ENCODE measurements at places on chromosomes 3 and 15.

- DNase-seq: no peak
Observed at GRCh38 chr3:46719044-46719565, 1.4 kb upstream of the PRSS50 start.

GRCh38 chr3:149010504-149010951 is 19.2 kb downstream of the GYG1 start:
- no peak for DNase-seq

DNA sequence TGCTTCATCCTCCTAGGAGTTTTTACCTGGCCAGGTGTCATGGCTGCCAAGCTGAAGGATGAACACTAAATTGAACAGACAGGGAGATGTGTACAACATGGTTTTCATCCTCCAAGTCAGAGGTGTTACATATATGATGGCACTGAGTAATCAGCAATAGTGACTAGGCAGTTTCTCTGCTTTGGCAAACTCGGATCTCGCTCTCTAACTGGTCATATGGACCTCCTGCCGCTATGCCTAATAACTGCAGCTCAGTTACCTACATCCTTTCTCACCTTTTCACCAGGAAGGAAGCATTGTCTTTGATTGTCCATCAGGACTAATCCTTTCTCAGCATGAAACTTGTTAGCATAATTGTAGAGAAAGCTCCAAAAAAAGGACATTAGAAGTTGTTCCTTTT is 175.9 kb upstream of the PLSCR5 start:
- no peak for DNase-seq

- DNase-seq: no peak
Observed at GRCh38 chr3:126109146-126109879, 25.4 kb upstream of the SLC41A3 start.

- no peak for DNase-seq
Observed at GRCh38 chr3:123499322-123499721, 50.4 kb upstream of the ADCY5 start.

DNA sequence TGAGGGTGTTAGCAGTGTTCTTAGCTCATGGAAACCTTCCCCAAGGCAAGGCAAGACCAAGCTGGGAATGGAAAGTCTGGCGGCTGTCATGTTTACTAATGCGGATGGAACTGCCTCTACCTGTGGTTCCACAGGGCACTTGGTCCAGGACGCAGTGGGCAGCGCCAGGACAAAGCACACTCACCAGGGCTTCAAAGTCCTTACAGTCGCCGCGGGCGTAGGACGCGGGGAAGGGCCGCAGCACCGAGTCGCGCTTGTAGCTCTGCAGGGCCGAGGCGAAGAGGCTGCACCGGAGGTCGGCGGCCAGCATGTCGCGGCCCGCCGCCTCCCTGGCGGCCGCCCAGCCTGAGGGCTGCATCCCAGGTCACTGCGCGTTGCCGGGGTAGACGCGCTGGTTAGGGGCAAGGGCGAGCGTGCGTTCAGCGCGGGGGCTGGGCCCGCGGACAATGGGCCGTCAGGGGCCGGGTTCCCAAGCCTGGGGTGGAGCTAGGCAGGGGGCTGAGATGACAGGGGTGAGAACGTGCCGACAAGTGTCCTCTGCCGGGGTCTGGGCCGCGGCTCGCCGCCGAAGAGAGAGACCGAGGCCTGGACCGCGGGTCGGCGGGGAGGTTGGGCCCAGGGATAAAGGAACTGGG is 497 bp downstream of the PARP16 start:
- peak; percentile 15 for DNase-seq

DNA sequence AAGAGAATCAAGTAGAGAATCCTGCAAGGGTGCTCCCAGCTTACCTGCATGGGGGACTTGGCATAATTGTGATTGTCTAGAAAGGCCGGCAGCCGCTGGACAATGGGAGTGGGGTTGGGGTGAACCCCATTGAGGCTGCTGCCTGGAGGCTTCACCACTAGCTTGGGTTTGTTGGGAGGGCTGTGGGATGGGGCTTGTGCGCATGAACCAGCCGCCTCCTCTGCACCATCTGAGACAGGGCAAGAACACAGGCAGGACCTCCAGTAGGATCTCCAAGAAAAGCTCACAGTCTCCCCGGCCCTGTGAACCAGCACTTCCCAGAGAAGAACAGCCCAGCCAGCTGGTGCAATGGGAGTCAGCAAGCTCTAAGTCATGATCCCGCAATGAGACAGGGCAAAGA is 39.8 kb downstream of the SEMA3G start:
- DNase-seq: no peak

- DNase-seq: no peak
Observed at GRCh38 chr3:12522721-12523120, 22.6 kb downstream of the MKRN2OS start.

DNA sequence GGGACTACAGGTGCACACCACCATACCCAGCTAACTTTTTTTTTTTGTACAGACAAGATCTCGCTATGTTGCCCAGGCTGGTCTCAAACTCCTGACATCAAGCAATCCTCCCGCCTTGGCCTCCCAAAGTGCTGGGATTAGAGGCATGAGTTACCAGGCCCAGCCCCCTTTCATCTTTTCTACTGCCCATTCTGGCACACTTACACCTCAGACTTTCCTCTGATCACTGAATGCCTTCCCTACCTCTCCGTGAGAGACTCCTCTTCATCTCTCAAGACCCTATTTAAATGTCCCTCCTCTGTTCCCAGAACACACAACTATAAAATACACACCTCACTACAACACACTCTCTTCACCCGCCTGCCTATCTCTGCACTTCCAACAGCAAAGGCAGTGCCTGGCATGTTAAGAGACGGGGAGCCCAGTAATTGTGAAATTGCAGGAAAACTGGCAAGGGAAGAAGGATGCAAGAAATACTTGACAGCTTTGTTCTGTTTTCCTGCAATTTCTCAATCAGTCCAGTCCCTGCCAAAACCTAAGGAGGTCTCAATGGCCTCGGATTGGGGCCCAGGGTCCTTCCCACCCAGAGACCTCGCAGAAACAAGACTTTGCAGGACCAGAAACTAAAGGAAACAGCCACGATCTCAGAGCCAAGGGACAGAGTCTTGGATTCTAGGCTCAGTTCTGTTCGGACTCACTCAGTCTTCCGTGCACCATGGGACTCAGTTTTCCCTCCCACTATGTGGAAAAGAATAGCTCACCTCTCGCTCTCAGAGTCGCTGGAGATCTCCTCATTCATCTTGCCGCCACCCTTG is 849 bp downstream of the RRP9 start:
- DNase-seq: no peak

- peak; percentile 42 for DNase-seq
Observed at GRCh38 chr15:81373775-81374395, at the start of gene TMC3. Gene TMC3, minus strand, starts transcription at chr15:81374213. Its CDS starts 136 bp downstream, at chr15:81374077.

DNA sequence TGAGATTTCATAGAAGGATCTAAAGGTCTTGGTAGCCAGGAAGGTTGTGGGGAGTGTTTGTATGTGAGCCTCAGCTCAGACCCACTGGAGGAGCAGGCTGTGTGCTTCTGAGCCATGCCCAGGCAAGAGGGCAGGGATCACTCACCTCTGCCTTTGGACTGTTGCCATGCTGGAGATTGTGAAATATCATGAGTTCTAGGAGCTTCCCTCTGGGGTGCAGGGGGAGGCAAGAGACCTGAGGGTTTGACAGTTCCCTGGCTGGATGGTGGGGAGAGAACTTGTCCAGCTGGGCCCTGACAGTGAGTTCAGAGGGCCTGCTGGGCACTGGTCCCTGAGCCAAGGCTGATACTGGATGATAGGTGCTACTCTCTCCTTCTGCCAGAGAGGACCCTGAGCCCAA is 6.0 kb downstream of the SLC6A1 start:
- DNase-seq: no peak

DNA sequence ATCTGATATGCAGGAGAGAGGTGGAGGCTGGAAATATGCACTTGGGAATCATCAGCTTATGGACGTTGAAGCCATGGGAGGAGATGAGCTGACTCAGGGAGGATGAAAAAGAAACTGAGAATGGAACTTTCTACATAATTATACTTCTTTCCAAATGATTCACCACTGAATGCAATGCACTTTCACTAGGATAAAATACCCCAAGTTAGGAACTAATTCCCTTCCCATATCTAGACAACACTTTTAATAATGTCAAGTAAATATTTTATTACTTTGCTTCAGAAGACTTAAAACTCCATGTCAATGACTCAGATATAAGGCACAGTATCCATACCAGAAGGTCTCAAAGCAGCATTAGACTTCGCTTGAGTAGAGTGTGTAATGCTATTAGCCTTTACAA is 24.2 kb downstream of the NPTN start:
- no peak for DNase-seq

- DNase-seq: no peak
Observed at GRCh38 chr3:13715167-13715954, 164.5 kb downstream of the WNT7A start.

DNA sequence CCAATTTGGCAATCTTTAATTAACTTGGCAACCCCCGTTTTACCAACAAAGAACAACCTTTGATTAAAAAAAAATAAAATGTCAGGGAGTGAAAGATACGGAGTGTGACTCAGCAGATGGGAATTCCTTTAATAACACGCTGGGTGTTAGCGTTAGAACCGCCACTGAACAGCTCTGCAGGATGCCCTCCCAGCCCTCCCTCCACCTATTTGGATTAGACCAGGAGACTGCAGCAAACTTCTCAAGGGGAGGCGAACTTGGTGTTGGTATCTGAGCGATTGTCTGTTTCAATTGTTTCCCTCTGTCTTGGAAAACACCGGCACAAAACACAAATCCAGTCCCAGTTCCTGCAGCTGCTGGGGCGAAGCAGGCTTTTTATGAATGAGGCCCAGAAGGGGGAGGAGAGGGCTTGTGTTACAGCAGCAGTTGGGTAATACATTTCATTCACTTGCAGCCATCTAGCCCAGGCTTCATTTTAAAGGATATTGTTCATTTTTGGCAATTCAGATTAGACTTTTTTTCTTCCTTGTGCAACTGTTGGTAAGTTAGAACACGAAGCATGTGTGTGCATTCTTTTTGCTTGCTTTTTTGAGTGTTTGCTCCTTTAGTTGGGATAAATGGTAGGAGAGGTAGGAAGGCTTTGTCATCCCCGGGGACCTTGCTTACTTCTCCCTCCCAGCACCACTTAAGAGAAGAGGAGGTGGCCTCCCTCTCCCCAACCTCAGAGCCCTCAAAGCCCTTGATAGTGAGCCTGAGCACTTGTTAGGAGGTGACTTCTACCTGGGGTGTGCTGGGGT is 152.3 kb downstream of the IGF1R start:
- DNase-seq: peak; percentile 84

DNA sequence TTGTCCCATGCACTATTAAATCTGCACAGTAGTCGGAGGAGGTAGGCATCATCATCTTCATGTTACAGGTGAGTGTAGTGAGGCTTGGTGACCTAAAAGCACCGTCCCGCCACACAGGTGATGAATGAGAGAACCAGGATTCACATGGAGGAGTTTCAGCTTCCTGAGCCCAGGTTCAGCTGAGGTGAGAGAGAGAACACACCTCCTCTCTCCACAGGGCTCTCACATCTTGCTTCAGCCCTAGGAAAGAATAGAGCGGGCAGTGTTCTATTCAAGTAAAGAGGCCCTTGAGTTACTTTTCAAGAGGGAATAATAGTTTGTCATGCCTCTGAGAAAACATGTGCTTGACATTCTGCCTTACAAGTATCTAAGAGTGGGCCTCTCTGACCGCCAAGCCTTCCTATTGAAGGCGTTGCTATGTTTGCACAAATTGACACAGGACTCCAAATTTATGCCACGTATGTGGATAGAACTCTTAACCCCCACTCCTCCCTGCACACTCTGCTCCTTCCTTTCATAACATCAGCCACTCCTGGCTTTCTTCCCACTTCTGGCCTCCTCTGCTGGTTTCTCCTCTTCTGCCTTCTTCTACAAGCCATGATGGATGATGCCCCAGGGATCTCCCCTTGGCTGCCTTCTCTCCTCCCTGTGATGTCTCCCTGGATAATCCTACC is 138.3 kb upstream of the ABHD17C start:
- DNase-seq: no peak

DNA sequence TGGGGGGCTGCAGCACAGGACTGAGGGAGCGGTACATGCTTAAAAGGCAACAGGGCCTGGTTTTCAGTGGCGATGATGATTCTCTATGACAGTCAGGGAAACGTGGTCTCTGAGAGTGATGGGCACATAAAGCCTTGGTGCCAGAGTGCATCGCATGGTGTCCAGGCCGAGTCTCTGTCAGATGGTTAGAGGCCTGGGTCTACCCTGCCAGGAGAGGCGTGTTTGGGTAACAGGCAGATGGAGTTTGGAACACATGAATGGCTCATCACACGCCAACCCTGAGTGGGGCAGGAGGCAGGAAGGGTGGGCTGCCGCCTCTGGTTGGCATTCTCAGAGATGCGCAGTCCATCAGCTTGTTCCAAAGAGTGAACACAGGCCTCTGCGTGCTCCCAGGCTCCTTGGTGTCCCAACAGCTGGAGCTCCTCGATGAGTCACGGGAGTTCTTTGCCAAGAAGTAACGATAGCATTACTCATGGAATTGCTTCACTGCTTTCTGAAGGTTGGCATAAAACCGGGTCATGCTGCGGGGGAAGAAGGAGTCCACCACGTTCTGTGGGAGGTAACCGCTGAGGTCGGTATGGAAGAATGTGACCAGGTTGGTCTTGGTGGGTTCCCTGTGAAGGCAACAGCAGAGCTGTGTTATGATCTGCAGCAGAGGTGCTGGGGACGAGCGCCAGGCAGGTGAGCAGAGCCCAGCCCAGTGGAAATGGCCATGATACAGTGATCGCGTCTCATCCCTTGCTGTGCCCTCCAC is 11.0 kb downstream of the STARD5 start:
- peak; percentile 99 for DNase-seq

DNA sequence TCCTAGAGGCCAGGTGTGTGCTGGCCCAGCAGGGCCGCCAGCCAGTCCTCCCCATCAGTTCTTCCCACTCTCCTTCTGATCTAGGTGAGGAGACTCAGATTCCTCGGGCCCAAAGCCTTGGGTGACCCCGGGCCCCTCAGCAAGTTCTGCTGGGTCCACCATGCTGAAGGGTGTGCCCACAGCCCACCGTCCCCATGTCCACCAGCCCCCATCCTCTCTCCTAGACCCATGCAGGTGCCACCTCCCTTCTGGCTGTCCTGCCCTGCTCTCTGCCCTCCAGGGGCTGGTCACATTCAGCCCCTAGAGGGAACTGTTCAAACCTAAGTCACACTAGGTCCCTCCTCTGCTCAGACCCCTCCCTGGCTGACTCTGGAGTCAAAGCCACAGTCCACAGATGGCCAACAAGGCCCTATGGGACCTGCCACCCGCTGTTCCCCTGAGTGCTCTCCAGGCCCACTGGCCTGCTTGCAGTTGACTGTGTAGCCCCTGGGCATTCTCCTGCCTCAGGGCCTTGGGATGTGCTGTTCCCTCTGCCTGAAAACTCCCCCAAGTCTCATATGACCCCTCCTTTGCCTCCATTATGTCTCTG is 878 bp upstream of the TLR9 start:
- DNase-seq: no peak

- no peak for DNase-seq
Observed at GRCh38 chr3:14283813-14284438, 105.3 kb downstream of the LSM3 start.

DNA sequence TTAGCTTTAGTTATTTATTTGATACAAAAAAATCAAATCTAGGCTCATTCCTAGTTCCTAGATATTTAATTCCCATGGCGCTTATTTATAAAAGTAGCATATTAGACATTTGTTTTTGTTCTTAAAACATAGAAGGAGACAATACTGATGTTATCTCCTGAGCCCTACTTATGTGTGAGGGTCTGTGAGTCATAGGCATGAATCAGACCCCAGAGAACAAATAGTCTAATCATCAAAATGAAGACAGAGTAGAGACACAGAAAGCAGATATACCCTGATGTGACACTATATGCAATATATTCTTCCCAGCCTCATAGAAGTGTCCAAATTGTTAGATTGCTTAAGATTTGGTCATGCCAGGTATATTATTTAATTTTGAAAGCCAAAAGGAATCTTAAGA is 44.9 kb downstream of the PEX5L start:
- DNase-seq: no peak
